ENCODE measurements at places on chromosomes 11 and 22. TPM values are rescaled to one million over a fixed set of nuclear protein-coding genes. Genes with fewer than 3 reads are reported as not detected.

TEX12 gene
- total RNA-seq, result not detected

NCR3LG1 gene
- 38.6 TPM for total RNA-seq

MYH9 gene
- total RNA-seq, result 95.1 TPM

TENM4 gene
- 0.87 TPM for total RNA-seq

STT3A gene
- 32.9 TPM for total RNA-seq

MS4A6A gene
- total RNA-seq, result not detected

PKDREJ gene
- total RNA-seq, result not detected

OR52I1 gene
- total RNA-seq, result not detected

GRCh38 chr22:37378642-37379058, 48.6 kb downstream of the ELFN2 start:
- peaks cover 76% of the 10 kb centered on the region for H3K4me1 ChIP-seq
- no peaks in the 10 kb centered on the region for H3K36me3 ChIP-seq
- no peaks in the 10 kb centered on the region for H3K27me3 ChIP-seq
- no peak for DNase-seq
- peak overlapping the region; percentile 69 for H3K27ac ChIP-seq

GRCh38 chr11:120612513-120613263, 101.1 kb downstream of the GRIK4 start:
- H3K4me3 ChIP-seq, result no peak overlapping the region
- H3K4me1 ChIP-seq, result no peaks in the 10 kb centered on the region
- no peak overlapping the region for H3K27ac ChIP-seq
- H3K36me3 ChIP-seq, result no peaks in the 10 kb centered on the region
- no peaks in the 10 kb centered on the region for H3K27me3 ChIP-seq
- DNase-seq, result no peak

DNA sequence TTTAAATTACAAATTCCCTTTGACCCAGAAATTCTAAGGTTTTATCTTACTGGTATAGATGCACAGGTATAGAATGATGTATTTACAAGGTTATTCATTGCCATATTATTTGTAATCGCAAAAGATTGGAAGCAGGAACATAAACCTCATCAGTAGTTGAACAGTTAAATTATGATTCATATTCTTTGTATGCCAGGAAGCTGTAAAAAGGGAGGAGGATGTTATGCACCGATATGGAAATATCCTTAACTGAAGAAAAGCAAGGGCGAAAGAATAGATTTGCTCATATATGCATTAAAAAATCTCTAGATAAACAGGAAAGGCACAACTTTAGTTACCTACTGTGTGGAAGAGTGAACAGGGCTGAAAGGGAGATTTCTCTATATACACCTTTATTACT, 36.7 kb downstream of the PPFIA1 start:
- H3K4me3 ChIP-seq, result no peak overlapping the region
- 0 out of 2 replicates have a peak, but pooled peaks cover 3% of the 10 kb centered on the region for H3K4me1 ChIP-seq
- no peak overlapping the region for H3K27ac ChIP-seq
- H3K36me3 ChIP-seq, result no peaks in the 10 kb centered on the region

GRCh38 chr11:117950993-117951961, 22.1 kb upstream of the TMPRSS13 start:
- peaks cover 41% of the 10 kb centered on the region for H3K4me1 ChIP-seq
- peak overlapping the region; percentile 45 for H3K4me3 ChIP-seq
- H3K27ac ChIP-seq, result peak overlapping the region; percentile 79
- H3K36me3 ChIP-seq, result no peaks in the 10 kb centered on the region
- DNase-seq, result peak; percentile 76

DNA sequence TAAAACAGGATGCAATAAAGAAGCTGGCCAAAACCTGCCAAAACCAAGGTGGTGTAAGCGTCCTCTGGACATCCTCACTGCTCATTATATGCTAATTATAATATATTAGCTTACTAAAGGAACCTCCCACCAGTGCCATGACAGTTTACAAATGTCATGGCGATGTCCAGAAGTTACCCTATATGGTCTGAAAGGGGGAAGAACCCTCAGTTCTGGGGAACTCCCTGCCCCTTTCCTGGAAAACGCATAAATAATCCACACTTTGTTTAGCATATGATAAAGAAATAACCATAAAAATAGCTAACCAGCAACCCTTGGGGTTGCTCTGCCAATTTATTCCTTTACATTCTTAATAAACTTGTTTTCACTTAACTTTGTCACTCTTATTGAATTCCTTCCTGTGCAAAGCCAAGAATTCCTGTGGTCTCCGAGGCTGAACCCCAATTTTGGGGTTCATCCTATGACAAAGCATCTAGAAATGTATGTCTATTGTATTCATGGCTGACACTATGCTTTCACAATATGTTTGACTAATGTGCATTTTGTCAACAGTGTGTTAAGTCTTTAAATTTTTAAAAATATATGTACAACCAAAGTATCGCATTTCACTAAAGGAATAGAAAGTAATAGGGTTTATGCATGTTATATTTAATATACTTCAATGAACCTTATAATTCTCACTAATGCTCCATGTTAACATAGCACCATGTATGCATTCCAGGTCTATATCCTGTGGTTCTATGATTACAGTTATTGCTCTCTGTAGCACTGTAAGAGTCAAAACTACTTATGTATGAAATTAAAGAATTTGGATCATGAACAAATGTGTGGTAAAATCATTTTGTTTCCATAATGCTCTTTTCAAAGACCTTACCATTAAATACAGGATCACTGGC, 25.1 kb downstream of the LGR4 start:
- H3K4me3 ChIP-seq, result no peak overlapping the region
- no peak overlapping the region for H3K27ac ChIP-seq
- no peaks in the 10 kb centered on the region for H3K27me3 ChIP-seq
- H3K4me1 ChIP-seq, result no peaks in the 10 kb centered on the region
- no peaks in the 10 kb centered on the region for H3K36me3 ChIP-seq
- no peak for DNase-seq

DNA sequence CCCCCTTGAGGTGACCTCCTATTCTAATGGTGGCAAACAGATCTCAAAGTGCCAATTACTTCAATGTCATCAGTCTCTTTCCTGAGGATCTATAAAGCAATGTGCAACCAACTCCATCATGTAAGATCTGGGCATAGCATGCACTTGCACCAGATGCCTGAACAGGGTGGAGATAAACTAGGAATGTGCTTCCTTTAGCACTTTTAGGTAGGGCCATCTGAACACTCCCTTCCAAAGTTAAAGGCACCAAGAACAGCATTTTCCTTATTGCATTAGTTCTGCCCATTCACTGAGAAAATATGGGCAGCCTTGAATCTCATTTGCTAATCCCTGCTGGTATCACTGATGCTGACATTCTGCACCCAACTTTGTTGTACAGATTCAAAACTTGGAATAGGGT, 112.0 kb downstream of the SGSM3 start:
- no peak for DNase-seq
- H3K27ac ChIP-seq, result no peak overlapping the region
- no peaks in the 10 kb centered on the region for H3K36me3 ChIP-seq
- no peak overlapping the region for H3K4me3 ChIP-seq
- H3K27me3 ChIP-seq, result no peaks in the 10 kb centered on the region

GRCh38 chr11:12721816-12722604, 47.8 kb downstream of the TEAD1 start:
- H3K36me3 ChIP-seq, result no peaks in the 10 kb centered on the region
- no peaks in the 10 kb centered on the region for H3K27me3 ChIP-seq
- no peak overlapping the region for H3K4me3 ChIP-seq

- DNase-seq, result no peak
- no peaks in the 10 kb centered on the region for H3K27me3 ChIP-seq
- H3K36me3 ChIP-seq, result peaks cover 21% of the 10 kb centered on the region
- peaks cover 12% of the 10 kb centered on the region for H3K4me1 ChIP-seq
- H3K27ac ChIP-seq, result no peak overlapping the region
- no peak overlapping the region for H3K4me3 ChIP-seq
These were observed 72.9 kb upstream of the YWHAH start for GRCh38 chr22:31871480-31871879.

GRCh38 chr11:42521994-42522393, 789.8 kb upstream of the API5 start:
- no peak overlapping the region for H3K4me3 ChIP-seq
- H3K27ac ChIP-seq, result no peak overlapping the region
- no peaks in the 10 kb centered on the region for H3K36me3 ChIP-seq

DNA sequence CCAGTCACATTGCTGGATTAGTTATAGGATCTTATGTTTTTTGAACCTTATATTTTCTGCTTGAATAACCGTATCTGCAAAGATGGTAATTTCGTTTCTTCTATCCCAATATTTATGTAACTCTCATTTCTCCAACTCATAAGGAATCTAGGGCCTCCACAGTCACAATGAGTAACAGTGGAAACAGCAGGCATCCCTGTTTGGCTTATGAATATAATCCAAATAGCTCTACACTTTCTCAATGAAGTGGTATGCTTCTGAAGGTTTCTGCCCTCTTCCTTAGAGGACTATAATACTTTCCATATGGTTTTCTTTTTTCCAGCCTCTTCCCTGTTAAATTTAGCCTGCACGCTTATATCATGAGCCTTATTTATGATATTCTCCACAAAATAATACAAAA, 16.5 kb downstream of the ATP6V1E1 start:
- no peaks in the 10 kb centered on the region for H3K4me1 ChIP-seq
- DNase-seq, result no peak
- no peaks in the 10 kb centered on the region for H3K27me3 ChIP-seq
- H3K4me3 ChIP-seq, result no peak overlapping the region

- H3K36me3 ChIP-seq, result no peaks in the 10 kb centered on the region
- no peak overlapping the region for H3K4me3 ChIP-seq
- DNase-seq, result no peak
- peaks cover 9% of the 10 kb centered on the region for H3K4me1 ChIP-seq
- no peaks in the 10 kb centered on the region for H3K27me3 ChIP-seq
- H3K27ac ChIP-seq, result no peak overlapping the region
These were observed 865 bp upstream of the ZNF280A start for GRCh38 chr22:22520667-22521602.

DNA sequence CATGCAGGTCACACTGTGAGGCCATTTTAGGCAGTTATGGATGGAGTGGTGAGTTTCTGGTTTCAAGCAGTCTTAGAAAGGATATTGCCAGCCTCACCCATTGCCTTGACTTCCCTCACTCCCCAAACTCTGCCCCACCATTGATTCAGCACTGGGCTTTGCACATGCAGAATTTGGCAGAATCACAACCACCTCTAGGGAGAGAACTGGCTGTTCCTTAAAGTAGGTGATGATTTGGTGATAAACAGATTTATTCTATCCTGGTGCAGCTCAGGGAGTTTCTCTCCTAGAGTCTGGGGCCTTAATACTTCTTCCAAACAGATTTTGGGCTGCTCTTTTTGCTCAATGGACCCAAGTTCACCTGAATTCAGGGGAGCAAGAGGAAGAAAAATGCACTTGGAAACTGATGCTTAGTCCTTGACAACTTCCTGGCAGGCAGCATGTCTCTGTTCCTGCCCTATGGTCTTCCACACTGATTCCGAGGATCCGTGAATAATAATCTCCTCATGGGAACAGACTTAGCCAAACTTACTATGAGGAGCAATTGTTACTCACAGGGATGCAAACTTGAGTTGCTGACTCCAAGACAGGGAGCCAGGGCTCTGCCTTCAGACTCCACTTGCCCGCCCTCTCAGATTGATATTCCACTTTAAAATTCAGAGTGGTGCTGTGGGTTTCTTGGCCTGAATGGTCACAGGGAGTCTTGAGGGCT, 129.7 kb upstream of the PARVA start:
- no peaks in the 10 kb centered on the region for H3K4me1 ChIP-seq
- H3K27me3 ChIP-seq, result no peaks in the 10 kb centered on the region
- no peaks in the 10 kb centered on the region for H3K36me3 ChIP-seq
- H3K4me3 ChIP-seq, result no peak overlapping the region
- H3K27ac ChIP-seq, result no peak overlapping the region
- no peak for DNase-seq

DNA sequence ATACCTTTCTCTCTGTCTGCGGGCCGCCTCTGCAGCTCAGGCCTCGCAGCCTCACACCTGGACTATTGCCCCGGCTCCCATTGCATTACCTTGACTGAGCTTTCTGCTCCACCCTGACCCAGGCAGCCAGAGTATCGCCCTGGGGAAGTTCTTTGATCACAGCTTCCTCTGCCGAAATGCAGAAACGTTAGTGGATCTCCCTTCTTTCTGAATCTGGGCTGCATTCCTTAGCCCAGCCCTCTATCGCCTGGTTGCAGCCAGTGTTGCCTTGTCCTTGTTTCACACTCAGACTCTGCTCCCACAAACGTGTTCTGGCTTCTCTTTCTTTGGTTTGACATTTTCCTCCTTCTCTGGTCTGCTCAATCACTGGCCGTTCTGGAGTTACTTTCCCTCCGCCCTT, 195.7 kb downstream of the ADAMTS15 start:
- no peak overlapping the region for H3K4me3 ChIP-seq
- no peaks in the 10 kb centered on the region for H3K27me3 ChIP-seq
- DNase-seq, result no peak
- H3K27ac ChIP-seq, result no peak overlapping the region
- no peaks in the 10 kb centered on the region for H3K4me1 ChIP-seq

- 0 out of 2 replicates have a peak overlapping the region, but pooled peaks have one; percentile 32 for H3K4me3 ChIP-seq
- no peaks in the 10 kb centered on the region for H3K27me3 ChIP-seq
- peak; percentile 80 for DNase-seq
These were observed 77.3 kb downstream of the SCN3B start for GRCh38 chr11:123577081-123577598.

DNA sequence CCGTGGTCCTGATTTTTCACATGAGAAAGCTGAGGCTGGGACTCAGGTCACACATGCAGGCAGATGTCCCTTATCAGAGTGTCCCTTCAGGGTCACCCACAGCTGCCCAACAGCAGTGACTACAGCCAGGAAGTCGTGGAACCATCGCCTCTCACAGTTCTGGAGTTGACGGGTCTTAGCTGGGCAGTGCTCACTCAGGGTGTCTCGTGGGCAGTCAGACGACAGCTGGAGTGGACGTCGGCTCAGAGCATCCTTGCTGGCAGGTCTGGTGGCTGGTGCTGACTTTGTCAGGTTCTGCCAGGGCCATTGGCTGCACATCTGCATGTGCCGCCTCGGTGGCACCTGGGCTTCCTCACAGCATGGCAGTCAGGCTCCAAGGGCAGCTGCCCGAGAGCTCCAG, 35.6 kb upstream of the TH start:
- H3K36me3 ChIP-seq, result no peaks in the 10 kb centered on the region
- no peak for DNase-seq
- no peak overlapping the region for H3K27ac ChIP-seq
- H3K27me3 ChIP-seq, result no peaks in the 10 kb centered on the region
- H3K4me3 ChIP-seq, result no peak overlapping the region

DNA sequence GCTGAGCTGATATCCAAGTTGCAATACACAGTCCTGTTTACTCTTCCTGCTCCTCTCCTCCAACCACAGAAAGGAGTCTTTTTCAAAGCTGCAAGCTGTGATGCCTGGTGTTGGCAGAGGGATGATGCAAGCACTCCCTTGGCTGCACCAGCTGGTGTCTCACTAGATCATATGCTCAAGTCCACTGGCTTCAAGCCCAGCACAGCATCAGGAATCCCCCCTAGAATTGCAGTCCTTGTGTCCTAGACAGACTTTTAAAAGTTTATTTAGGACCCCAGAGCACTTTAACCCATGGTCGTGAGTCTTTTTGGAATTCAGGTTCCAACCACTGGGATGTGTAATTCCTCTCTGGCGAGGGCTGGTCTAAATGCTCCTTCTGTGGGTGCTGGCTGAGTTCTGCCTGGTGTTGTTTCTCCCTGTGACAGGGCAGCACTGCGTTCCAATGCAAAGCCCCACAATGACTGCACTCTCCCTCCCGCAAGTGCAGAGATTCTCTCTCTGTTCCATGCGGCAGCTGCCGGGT, 1.9 kb upstream of the HEPN1 start:
- H3K27ac ChIP-seq, result no peak overlapping the region
- H3K27me3 ChIP-seq, result no peaks in the 10 kb centered on the region
- no peaks in the 10 kb centered on the region for H3K36me3 ChIP-seq
- no peak overlapping the region for H3K4me3 ChIP-seq
